Activated T-helper 2 cell treated with anti-CD3 and anti-CD28 coated beads, Interferon-gamma antibody, Interleukin-2, Interleukin-4, amounts not matched to agents 10 μg/mL and 5 μg/mL and 100 μg/mL, durations not matched to agents 14 hours and 24 hours and 36 hours (primary cell): ENCODE measurements at places on chromosomes 12 and 14. TPM values are rescaled to one million over a fixed set of nuclear protein-coding genes. Genes with fewer than 3 reads are reported as not detected.

DNA sequence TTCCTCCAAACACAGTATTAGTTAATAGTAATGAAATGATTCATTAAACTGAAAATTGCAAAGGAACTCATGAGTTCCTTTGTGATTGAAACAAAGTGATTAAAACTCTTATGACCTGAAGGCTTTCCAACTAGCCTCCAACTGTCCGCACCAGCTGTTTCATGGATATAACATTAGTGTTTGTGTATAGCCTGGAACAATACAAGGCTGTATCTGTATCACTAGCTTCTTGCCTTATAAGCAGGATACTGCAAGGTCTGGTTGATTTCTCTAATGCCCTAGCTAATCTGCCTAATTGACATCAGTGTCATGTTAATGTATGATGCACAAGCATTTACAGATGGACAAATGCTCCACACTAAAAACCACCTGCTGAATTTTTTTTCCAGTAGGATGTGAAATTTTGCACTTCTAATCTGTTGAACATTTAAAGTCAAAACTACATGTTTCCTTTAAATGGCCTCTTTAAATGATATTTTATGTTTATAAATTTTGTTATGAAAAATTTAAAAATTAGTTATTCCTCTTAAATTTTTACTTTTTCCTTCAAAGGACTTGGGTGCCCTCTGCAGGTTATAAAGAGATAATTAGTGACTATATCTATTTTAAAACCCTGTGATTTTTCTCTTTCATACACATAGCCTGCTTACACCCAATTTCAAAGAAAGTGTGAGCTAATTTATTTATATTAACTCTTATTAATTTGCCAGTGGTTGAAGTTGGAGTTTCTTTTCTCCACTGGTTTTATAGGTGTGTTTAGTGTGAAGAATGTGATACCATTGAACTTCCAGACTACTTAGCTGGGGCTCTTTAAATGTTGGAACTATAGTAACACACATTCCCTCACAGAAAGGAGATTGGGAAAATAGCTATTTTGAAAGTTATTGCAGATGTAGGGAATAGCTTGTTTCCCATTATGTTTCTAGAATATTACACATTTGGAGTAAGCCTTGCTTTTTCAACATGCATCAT lies 25.4 kb downstream of the AP5M1 start:
- no peak for DNase-seq

- no peak for DNase-seq
Observed at GRCh38 chr14:77980475-77981321, 180.8 kb downstream of the ADCK1 start.

- DNase-seq: no peak
Observed at GRCh38 chr12:53951577-53952334, 2.9 kb upstream of the HOXC12 start.

DNA sequence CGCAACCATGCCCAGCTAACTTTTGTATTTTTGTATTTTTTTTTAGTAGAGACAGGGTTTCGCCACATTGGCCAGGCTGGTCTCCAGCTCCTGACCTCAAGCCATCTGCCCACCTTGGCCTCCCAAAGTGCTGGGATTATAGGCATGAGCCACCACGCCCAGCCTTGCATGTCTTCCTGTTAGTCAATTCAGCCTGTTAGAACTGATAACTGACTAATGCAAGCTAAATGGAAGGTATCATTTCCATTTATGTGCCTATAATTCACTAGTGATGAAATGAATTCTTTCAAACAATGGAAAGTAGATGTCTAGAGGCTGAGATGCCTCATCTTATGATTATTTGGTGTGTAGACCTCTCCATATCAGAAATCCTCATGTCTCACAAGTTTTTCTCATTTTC lies 37.3 kb upstream of the DIP2B start:
- DNase-seq: no peak

GRCh38 chr12:98515287-98516110 lies at the start of gene TMPO:
Gene TMPO, plus strand, starts transcription at chr12:98515590. Its CDS starts 278 bp downstream, at chr12:98515868.
- DNase-seq: peak; percentile 95

GRCh38 chr12:60421741-60422140 lies 825.9 kb downstream of the SLC16A7 start:
- no peak for DNase-seq

DNA sequence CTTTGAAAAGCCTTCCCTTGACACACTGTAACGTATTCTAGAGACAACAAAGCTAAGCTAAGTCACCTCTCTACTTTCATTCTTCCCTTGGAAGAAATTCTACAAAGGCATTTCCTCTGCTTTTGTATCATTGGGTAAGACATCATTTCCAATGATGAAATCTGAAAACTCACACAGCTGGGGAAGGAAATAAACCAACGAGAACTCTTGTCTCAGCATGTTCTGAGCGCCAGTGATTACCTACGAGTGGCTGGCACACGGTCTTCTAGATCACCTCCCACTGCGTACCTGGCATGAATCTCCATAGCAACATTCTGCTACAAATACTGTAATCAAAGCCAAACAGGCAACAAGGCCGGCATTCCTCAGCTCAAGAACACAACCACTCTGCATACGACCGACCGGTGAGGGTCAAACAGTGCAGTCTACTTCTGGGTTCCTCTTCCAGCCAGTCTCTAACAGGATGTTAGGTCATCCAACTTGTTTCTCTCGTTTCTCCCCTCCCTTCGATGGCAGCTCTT lies 7.6 kb downstream of the VPS37B start:
- no peak for DNase-seq

DNA sequence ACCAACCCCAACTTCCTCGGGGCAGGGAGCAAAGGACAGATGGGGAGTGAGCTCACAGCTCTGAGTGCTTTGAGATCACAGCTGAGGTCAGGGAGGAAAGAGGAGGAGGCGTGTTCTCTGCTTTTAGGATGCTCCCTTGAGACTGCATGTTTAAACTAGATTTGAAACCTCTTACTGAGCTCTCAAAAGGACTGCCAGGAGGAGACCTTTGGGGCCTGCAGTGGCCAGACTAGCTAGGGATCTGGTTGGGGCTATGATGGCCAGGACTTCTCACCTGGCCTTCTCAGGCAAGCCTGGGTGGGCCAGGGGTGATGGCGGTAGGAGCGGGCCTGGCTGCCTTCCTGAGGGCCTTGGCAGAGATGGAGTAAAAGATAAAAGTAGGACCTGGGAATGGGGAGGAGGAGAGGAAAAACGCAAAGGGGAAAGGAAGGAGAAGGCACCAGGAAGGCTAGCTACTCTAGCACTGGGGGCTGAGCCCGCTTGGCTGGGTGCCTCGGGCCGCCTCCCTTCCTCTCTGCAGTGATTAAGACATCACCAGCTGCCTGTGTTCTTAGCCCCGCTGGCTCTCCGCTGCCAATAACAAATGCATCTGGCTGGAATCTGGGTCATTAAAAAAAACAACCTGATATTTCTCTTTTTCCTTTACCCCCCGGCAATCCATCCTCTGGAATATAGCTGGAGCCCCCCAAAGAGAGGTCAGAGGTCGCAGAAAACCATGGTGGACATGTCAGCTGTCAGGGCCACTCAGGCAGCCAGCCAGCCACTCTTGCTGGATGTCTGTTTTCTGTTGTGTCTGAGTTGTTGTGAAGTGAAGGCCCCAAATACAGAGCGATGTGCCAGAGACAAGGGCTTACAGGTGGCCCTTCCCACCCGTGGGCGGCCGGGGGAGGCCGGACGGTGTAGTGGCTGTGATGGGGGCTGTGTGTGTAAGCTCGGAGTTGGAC lies 141.3 kb downstream of the TSPAN9 start:
- no peak for DNase-seq

GRCh38 chr12:58681730-58682129 lies 238.6 kb downstream of the LRIG3 start:
- DNase-seq: no peak

DNA sequence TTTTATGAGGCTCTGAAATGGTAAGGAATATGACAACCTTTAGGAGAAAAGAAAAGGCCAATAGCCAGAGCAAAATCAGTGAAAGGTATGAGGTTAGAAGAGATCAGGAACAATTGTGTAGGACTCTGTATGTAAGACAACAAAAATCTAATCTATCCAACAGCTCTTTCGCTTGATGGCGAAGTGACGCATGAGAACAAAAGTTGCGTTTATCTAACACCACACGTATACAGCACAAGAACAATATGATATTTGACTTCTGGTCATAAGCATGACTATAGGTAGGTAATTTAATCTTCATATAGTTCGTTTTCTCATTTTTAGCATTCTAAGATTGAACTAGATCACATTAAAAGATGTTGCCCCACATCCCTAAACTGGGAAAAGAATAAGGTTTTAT lies 1.5 kb downstream of the CLECL1 start:
- DNase-seq: no peak

GRCh38 chr14:81519200-81520011 lies 14.2 kb downstream of the SEL1L start:
- no peak for DNase-seq

GRCh38 chr14:89849931-89850330 lies 104.6 kb downstream of the EFCAB11 start:
- no peak for DNase-seq

DNA sequence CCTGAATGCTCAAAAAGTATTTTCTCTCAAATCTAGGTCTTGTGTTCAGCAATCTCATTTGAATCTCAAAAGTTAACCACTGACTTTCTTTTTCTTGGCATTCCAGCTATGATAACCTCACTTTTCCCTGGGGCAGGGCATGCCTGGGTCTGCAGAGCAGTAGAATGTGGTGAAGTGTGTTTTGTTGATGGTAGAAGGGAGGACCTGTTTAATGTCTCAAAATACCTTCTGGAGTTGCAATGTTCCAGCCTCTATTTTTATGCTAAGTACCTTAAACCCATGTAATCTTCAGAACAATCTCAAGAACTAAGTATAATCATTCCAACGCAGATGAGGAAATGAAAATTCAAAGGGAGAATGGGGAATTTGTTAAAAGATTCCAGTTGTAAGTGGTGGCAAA lies 82.1 kb upstream of the FUT8 start:
- no peak for DNase-seq

DNA sequence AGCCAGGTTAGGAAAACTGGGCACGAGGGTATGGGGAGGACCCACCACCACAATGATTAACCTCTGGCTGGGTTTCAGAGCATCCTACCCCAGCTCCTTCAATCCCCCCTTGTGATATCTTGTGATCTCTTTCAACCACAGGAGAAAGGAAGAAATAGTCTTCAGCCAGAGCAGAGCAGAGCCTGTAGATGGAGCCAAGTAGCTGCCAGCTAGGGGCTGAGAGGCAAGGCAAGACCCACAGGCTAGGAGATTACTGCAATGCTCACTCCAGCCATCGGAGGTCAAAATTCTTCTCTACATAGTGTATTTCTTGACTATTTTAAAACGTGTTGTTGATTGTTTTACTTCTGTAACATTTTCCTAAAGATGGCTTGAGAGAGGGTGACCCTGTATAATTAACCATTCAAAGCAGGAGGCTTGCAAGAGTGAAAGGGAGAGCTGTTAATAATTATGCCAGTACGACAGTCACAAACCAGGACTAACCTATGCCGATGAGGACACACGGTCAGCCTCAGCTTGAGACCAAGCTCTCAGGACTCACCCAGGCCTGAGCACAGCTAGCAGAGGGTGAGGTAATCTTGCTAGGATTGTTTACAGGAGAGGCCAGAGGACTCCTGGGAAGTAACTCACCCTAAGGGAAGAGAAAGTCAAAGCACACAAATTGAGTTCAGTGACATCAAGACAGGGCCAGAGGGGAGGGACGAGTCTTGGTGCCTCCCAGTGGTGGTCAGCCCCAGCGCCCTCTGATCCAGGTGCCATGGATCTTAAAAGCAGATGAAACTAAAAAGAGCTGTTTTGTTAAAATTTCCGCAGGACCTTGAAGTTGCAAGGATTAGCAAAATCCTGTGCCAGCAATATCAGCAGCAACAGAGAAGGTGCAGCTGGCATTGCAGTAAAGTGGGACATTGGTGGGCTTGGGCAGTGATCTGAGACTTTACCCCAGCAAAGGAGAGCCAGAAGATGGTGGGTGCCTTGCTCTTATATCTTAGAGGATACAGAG lies 29.8 kb upstream of the CDKN3 start:
- no peak for DNase-seq

DNA sequence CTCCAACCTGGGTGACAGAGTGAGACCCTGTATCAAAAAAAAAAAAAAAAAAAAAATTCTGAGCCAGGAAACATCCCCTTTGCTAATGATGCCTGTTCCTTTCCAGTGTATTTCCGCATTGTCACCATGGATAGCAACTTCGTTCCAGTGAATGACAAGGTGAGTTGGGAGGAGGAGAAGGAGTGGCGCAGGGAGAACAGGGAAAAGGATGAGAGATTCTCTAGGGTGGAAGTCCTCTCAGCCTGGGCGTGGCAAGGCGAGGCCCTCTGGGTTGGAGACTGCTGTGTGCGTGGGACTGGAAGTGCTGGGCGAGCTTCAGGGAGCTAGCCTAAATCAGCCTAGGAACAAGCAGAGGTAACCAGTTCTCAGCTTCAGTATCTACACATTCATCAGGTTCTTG lies 7.2 kb downstream of the A2ML1 start:
- DNase-seq: no peak

DNA sequence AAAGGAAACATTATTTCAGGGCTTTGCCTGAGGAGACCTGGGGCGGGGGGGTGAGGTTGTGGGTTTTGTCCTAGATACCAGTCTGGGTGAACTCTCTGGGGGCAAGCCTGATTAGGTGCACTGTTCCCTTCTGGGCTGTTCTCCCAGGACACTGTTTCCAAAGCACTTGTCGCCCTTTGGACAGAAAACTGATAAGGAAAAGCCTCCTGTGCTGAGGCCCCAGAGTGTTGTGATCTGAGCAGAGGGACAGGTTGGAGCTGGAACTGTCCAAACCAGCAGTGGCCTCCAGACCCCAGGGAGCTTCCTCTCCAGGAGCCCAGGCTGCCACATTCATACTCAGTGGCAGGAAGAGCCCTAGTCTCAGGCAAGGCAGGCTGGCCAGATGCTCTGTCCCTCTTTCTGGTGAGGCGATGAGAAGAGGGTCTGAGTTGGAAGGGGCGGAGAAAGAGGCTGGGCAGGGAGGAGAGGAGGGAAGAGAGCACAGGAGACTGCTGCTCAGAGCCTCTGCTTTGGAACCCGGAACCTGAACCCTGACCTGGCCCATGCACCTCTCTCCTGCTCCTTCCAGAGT lies 1.9 kb downstream of the GALNT16 start:
- DNase-seq: no peak

- no peak for DNase-seq
Observed at GRCh38 chr12:97501422-97501821, 38.8 kb downstream of the RMST start.

- DNase-seq: no peak
Observed at GRCh38 chr12:3098436-3098835, 21.3 kb downstream of the TSPAN9 start.

DNA sequence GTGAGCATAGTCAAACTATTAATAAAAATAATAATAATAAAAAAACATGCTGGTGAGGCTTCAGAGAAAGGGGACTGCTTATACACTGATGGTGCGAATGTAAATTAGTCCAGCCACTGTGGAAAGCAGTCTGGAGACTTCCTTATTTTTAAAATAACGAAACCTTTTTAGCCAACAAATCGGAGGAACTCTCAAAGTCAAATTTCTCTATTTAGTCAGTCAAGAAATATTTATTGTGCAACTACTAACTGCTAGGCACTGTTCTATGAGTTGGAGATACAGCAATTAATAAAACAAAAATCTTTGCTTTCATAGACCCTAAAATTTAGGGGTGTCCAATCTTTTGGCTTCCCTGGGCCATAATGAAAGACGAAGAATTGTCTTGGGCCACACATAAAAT lies 10.8 kb downstream of the TAOK3 start:
- DNase-seq: no peak

LRIG3 gene
- total RNA-seq: 0.21 TPM in 2 replicates

GALNT4 gene
- 8.8 and 9.1 TPM in 2 replicates for total RNA-seq

DACT1 gene
- total RNA-seq: 6.6 and 7.8 TPM in 2 replicates

OTUB2 gene
- 2.1 and 2.3 TPM in 2 replicates for total RNA-seq

OAS3 gene
- 27.2 and 29.6 TPM in 2 replicates for total RNA-seq

SSTR1 gene
- not detected in 2 replicates for total RNA-seq

MMP19 gene
- total RNA-seq: not detected in 2 replicates

ASB2 gene
- 19.8 TPM in 2 replicates for total RNA-seq

DHRS2 gene
- 2.2 and 2.3 TPM in 2 replicates for total RNA-seq

TM7SF3 gene
- total RNA-seq: 46.7 and 51.5 TPM in 2 replicates

CTDSP2 gene
- 62.5 and 65.2 TPM in 2 replicates for total RNA-seq

TAS2R7 gene
- total RNA-seq: not detected in 2 replicates
